ENCODE measurements at places on chromosomes 7 and 10.

DNA sequence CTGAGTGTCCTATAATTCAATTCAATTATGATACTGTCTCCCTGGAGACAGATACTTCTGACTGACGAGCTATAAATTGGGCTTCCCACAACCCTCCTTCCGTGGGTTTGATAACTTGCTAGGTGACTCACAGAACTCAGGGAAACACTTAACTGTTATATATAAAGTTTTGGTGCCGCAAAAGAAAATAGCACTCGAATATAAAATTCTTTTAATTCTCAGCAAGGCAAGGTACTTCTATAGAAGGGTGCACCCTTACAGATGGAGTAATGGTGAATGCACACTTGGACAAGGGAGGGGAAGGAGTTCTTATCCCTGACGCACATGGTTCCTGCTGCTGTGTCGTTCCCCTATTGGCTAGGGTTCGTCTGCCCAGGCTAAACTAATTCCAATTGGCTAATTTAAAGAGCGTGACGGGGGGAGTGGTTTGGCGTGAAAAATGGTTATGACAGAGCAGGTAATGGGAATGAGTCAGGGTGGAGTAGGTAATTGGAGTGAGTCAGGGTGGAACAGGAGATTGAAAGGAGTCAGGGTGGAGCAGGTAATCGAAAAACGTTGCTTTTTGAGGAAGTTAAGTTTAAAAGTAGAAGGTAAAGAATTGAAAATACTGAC is 20.8 kb upstream of the GHITM start:
- DNase-seq = no peak

GRCh38 chr10:117112220-117112619 is 25.9 kb downstream of the VAX1 start:
- no peak for DNase-seq

- no peak for DNase-seq
These were observed 28.1 kb upstream of the KNDC1 start for GRCh38 chr10:133131734-133132472.

- no peak for DNase-seq
These were observed 15.6 kb downstream of the ATXN7L1 start for GRCh38 chr7:105860793-105861192.

DNA sequence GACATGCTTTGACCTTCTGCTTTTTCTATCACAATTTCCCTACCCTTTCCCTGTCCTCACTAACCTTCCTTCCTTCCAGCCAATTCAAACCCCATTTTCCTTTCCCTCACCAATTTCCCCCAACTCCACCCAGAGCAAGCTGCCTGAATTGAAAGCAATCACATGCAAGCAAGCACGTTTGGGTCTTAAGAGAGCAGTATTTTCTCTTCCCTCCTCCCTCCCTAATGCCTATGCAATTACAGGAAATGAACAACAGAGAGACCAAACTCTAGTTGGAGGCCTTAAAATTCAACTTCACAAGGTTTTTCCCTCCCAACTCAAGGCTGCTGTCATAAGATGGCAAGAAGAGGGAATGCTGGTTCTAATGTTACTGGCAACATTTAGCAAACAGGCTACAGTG is 117.2 kb downstream of the MYOF start:
- DNase-seq = no peak

DNA sequence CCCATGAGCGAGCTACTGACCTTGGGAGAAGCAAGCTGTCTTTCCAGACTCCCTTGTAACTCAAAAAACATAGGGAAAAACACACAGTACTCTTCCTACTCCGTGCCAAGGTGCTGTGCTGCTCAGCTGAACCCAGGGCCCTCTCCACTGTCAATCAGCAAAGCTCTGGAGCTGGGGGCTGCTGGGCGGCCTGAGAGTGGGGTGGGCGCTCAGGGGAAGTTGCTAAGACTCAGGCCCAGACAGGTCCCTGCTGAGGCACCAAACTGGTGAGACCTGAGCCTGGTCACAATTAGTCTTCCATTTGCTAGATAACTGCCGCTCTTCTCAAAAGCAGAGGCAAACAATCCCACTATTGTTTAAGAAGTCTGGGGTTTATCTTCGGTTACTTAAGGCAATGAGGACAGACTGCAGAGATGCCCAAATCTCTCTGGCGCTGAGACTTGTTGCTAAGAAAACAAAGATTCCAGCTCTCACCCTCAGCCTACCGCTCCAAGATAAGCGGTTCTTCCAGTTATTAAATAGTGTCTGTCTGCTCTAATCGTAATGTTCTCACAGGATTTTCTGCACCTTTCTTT is 22.0 kb downstream of the STEAP1B start:
- no peak for DNase-seq

DNA sequence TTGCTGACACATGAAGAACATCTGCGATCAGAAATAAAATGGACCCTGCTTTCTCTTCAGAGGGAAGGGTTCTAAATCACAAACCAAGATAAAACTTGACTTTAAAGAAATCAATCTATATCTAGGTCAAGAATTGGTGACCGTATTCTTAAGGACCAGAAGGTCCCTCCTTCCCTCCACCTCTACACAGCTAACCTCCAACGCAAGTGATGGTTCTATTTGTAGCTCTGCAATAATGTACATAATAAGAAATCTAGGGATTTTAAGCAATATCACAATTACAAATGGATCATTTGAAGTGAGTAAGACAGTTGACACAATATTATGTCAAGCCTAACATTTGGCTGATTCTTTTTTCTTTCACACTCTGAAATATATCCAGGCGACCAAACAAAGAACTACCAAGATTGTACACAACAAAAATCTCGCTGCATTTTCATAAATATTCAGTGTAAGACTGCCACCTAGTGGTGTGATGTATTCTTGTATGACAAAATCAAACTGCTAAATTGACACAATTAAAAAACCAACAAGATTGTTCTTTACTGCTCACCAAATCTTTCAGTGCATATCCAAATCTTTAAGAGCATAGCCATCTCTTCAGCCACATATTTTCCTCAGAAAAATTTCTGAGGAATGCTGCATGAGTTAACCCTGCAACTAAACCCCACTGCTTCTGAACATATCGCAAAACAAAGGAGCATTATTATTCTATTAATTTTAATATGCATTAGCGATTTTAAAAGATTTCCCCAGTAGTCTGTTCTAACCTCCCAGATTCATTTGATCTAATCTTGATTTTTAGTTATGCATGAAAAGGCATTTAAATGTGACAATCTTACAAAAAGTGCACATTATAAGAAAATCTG is 44.5 kb downstream of the ICA1 start:
- DNase-seq = peak; percentile 71

DNA sequence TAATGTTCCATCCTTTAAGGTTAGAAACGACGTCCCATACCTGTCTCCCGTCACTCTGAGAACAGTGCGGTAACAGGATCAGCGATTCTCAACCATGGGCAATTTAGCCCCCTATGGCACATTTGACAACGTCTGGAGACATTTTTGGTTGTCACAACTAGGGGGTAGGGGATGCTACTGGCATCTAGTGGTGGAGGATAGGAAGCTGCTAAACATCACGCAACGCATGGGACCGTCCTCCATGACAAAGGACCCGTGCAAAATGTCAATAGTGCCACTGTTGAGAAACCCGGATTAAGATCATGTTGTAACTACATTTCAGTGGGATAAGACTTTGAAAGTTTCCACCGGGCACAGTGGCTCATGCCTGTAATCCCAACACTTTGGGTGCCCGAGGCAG is 5.0 kb upstream of the PAXIP1 start:
- DNase-seq = no peak

- no peak for DNase-seq
These were observed 20.5 kb downstream of the SPAG6 start for GRCh38 chr10:22365644-22366434.
